ENCODE measurements at places on chromosomes 12 and 14.

GRCh38 chr12:56658921-56659320 lies 13.1 kb upstream of the ATP5F1B start:
- peak; percentile 35 for DNase-seq

DNA sequence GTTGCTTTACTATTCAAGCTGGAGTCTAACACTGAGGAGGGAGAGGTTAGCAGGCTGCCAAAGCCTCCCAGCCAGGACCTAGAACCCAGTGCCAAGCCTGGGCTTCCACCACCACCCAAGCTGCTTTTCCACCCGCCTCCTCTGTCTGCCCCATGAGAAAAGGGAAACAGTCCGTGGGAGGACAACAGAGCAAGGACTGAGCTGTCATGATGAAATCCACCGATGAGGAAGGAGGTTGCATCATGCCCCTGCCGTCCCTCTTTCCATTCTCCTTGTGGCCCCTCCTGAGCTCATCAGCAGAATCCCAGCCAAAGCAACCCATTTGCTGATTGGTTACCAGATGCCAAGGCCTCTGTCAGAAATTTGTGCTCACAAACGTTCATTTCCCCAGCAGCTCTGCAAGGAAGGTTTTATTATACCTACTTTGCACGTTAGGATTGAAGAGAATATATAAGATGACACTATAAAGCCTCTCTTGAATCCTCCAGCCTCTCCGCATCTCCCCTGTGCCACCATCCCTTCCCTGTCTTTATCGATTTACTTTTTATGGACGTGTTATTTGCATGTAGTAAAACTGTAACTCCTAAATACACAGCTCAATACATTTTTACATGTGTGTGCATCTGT lies 6.3 kb upstream of the SERPINA1 start:
- no peak for DNase-seq

GRCh38 chr14:90490720-90491050 lies 93.9 kb downstream of the CALM1 start:
- no peak for DNase-seq

GRCh38 chr12:2826721-2827515 lies 7.9 kb downstream of the NRIP2 start:
- no peak for DNase-seq

DNA sequence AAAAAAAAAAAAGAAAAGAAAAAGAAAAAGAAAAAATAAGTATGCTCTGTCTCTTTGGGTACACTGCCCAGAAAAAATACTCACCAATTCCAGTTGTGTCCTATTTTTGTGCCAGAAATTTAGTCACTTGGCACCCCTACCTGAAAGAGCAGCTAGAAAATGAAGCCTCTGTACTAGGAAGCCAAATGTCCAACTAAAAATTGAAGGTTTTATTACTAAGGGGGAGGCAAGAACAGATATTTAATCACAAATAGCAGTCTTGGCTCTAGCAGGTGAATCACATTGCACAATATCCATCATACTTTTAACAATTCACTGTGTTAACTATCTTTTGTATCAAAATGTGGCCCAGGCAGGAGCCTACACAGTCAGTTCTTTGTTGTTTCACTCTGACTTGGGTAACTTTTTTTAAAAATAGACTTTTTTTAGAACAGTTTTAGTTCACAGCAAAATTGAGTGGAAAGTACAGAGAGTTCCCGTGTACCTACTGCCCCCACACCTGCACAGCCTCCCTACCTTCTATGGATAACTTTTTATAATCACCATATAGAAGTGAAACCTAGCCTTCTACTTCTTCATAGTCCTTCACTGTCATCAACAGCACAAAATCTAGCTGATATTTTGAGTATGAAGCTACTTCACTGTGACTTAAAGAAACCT lies 87.1 kb upstream of the ATF7IP start:
- DNase-seq, result peak; percentile 79

DNA sequence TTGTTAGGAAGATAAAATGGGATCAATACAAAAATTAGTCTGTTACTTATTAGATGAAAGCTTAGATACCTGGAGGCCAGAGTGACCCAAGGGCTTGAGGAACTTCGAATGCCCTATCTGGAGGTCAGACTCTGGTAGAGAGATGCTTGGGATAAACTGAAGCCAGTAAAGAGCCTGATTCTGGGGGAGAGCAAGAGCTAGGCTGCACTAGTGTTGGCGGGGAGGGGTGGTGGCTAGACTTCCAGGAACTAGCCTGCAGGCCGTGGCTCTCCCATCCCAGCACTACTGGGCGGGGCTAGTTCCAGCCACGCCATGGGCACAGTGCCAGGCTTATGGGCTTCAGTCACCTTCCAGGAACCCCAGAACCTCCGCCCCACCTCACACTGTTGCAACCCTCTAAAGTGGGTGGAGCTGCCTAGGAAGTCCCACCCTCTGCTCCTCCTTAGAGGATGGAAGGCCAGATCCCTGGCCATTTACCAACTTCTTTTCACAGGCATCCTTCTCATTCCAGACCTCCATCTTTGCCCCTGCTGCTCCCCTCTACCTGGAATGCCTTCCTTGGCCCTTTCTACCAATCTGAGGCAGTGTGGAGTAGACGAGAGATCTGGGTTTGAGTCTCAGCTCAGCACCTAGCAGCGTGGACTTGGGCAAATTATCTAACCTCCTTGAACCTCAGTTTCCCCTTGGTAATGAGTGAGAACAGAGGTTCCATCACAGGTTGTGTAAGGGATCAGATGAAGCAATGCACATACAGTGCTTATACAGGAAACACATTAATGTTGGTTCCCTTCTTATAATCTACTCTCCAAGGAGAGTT lies 6.3 kb upstream of the NFE2 start:
- DNase-seq, result no peak

GRCh38 chr12:7788294-7788660 lies 925 bp upstream of the NANOG start:
- no peak for DNase-seq

GRCh38 chr12:89721291-89721987 lies 12.8 kb upstream of the ATP2B1 start:
- peak; percentile 65 for DNase-seq

- DNase-seq, result no peak
Measured at GRCh38 chr14:58465421-58465820, 37.9 kb downstream of the KIAA0586 start.

- peak; percentile 52 for DNase-seq
Measured at GRCh38 chr14:34711169-34711568, 3.2 kb downstream of the CFL2 start.

- DNase-seq, result peak; percentile 8
Measured at GRCh38 chr12:98373025-98373554, 142.3 kb upstream of the TMPO start.

DNA sequence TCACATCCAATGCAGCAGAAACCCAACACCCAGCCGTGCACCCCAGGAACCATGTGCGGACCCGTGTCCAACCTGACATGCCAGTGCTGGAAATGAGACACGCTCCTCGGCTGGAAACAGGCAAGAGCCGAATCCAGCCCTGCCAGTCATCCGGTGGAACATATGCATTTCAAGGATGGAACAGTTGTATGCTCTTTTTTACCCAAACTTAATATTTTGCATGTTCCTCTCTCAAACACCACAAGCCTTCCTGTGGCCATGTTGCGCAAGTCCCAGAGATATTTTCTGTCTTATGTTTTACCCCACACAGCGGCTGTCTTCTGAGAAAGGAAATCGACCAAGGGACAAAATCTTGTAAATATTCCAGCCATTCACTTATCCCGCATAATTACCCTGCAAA lies 196.9 kb downstream of the BCL11B start:
- no peak for DNase-seq

- DNase-seq, result no peak
Measured at GRCh38 chr12:50914872-50915484, 37.4 kb upstream of the HIGD1C start.

DNA sequence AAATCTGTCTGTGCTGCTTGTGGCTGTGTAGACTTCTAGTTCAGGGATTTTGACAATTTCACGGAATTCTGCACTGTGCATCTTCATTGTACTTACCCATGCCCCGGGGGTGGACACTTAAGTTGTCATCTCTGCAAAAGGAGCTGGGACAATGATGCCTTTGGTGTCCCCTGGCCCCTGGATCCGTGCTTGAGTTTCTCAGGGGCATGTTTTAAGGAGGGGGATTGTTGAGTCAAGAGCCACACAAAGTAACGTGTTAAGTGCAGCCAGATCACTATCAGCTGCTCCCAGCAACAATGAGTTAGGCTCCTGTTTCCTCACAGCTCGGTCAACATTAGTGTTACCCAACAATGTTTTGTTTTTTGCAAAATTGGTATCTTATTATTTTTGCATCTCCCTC lies 305.0 kb upstream of the DIO3 start:
- no peak for DNase-seq

GRCh38 chr14:97705107-97705506 lies 907.9 kb downstream of the VRK1 start:
- no peak for DNase-seq

- no peak for DNase-seq
Measured at GRCh38 chr12:86663173-86663572, 407.0 kb upstream of the MGAT4C start.

DNA sequence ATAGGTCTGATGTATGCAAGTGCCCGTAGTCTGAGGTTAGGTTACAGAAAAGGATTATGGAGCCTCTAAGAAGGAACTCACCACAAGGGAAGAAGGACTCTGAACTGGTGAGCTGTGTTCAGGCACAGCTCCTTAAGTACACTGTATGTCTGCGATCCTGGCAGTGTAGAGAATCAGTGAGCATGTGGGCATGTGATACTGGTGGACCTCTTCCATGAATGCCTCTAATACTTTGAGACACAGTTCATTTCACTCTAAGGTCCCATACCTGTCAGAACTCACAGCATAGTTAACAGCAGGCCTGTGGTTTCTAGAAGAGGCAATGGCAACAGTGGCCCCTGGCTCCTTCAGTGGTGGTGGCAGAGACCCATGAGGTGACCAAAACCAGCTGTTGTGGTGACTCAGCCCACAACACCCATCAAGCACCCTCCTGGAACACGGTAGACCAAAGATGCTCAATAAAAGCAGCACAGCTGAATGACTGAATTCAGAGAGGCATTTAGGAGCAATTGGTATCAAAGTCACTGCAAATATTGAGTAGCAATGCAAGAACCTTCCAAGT lies 6.9 kb upstream of the OR6J1 start:
- no peak for DNase-seq

- no peak for DNase-seq
Measured at GRCh38 chr12:52250048-52250990, 17.3 kb downstream of the KRT7 start.

GRCh38 chr14:76236172-76237130 lies 84.7 kb downstream of the GPATCH2L start:
- no peak for DNase-seq

DNA sequence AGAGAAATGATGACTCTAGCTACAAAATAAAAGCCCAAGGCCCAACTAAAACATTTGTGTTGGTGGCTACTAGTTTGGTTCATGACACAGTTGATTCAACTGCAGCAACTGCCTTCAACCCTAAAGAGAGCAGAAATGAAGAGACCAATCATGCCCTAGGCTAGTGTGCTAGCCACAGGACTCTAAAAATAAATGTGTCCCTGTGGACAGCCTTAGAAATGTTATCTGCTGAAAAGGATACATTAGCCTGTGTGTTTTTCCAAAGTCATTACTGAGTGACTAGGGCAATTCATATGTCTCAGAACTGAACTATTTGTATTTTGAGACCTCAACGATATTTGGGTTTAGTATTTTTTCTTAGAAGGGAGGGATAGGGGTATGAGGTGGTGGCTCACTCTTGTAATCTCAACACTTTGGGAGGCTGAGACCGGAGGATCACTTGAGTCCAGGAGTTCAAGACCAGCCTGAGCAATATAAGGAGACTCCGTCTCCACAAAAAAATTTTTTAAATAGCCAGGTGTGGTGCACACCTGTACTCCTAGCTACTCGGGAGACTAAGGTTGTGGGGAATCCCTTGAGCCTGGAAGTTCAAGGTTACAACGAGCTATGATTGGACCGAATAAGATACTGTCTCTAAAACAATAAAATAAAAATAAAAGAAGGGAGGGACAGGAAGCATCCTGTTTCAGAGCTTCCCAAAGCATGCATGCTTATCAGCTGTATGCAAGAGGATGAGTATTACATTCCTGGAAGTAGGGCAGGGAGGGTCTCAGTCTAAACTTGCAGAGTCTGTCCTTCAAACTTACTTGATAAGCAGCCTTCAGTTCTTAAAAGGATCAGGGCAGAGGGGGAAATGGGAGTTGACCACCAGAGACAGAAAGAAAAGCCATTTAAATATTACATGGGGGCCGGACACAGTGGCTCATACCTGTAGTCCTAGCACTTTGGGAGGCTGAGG lies 29.6 kb upstream of the NAP1L1 start:
- DNase-seq, result no peak

GRCh38 chr12:46386877-46387629 lies 14.5 kb upstream of the SLC38A2 start:
- peak; percentile 39 for DNase-seq

GRCh38 chr12:48973941-48974673 lies 2.6 kb upstream of the WNT10B start:
- DNase-seq, result no peak

DNA sequence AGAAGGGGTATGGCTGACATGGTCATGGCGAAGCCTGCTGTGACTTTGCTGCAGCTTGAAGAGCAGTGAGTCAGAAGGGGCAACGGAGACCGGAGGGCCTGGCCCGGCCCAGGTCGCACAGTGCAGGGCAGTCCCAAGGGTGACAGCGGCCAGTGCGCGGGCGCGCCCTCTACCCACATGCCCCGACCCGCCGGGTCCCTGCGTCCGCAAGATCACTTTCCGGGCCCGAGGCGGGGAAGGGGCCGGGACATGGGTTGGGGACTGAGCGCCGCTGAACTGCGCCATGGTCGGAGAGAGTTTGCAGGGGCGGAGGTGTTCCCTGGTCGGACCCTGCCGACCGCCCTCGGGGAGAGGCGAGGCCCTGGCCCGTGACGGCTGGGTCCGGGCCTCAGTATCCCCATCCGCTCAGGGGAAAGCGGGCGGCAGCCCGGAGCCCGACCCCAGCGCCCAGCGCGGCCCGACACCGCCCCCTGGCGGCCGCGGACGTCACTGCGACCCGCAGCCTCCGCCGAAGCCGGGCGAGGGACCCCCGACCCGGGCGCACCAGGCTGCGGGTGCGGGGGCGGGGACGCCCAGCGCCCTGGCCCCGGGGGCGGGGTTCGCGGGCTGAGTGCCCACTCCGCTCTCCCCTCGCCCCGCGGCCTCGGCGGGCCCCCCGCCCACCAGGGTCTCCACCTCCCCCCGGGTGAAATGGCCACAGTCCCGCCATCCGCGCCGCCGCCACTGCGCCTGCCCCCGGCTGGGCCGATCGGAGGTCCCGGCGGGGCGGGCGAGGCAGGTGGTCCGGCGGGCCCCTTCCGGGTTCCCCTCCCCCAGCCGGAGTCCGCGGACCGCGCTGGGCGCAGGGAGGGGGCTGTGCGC lies 7.2 kb upstream of the ANKRD9 start:
- DNase-seq, result peak; percentile 82

DNA sequence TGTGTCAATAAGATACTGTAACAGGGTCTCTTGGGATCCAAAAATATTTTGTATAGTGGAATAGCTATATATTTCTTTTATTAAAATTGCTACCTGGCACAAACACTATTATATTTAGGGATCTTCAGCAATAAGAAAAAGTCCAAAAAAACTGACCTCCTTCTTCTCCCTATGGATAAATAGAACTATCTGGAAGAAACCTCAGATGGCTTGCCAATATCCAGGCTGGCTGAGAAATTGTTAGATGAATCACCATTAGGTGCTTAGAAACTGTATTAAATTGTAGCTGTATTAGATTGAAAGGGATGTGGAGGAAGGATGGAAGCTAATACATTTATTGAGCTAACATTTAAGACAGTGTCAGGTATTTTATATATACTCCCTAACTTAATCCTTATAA lies 66.0 kb downstream of the SLC38A6 start:
- DNase-seq, result no peak

GRCh38 chr14:55221186-55221585 lies 29.8 kb upstream of the DLGAP5 start:
- no peak for DNase-seq

- no peak for DNase-seq
Measured at GRCh38 chr14:67622675-67623074, 3.0 kb downstream of the ARG2 start.

All from germinal center (tissue), 1 donor.